ENCODE measurements at places on chromosomes 5 and 9.

DNA sequence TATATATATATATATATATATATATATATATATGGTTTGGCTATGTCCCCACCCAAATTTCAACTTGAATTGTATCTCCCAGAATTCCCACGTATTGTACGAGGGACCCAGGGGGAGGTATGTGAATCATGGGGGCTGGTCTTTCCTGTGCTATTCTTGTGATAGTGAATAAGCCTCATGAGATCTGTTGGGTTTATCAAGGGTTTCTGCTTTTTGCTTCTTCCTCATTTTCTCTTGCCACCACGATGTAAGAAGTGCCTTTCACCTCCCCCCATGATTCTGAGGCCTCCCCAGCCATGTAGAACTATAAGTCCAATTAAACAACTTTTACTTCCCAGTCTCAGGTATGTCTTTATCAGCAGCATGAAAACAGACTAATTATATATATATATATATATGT, 52.3 kb upstream of the ADAMTS2 start:
- no peak for DNase-seq

GRCh38 chr5:10552183-10553143, 11.4 kb upstream of the ANKRD33B start:
- DNase-seq, result no peak

- no peak for DNase-seq
Measured at GRCh38 chr9:28206280-28206679, 633.0 kb upstream of the C9orf72 start.

GRCh38 chr9:105329719-105330062, 85.2 kb downstream of the SLC44A1 start:
- no peak for DNase-seq

DNA sequence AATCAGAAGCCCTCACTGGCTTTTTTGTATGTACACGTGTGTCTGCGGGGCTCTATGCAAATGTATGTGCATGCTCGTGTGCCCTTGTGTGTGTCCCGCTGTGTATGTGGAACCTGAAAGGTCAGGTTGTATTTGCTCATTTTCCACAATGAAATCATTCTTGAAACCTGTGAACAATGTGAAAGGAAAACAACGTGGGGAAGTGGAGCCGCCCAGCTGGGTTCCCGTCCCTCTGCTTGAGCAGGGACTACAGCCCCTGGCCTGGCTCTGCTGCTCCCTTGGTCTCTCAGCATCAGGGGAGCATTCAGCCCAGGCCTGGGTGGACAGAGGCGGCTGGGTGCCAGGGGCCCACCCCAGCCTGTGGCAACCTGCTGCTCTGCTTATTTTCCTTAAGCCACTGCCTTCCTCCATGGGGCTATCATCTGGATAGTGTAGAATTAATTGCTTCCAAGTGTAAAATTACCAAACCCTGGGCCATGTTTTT, 3.0 kb downstream of the ECSCR start:
- DNase-seq, result no peak

- DNase-seq, result no peak
Measured at GRCh38 chr5:141848744-141849414, 29.3 kb downstream of the PCDH1 start.

GRCh38 chr5:92179651-92180050, 796.5 kb upstream of the ARRDC3 start:
- DNase-seq, result no peak

GRCh38 chr9:82939451-82939850, 123.5 kb downstream of the RASEF start:
- no peak for DNase-seq

GRCh38 chr5:64110222-64110621, 55.4 kb upstream of the RNF180 start:
- DNase-seq, result no peak

GRCh38 chr5:80745490-80745889, 90.7 kb upstream of the DHFR start:
- DNase-seq, result no peak

GRCh38 chr5:143001764-143002351, 231.7 kb downstream of the ARHGAP26 start:
- DNase-seq, result no peak

DNA sequence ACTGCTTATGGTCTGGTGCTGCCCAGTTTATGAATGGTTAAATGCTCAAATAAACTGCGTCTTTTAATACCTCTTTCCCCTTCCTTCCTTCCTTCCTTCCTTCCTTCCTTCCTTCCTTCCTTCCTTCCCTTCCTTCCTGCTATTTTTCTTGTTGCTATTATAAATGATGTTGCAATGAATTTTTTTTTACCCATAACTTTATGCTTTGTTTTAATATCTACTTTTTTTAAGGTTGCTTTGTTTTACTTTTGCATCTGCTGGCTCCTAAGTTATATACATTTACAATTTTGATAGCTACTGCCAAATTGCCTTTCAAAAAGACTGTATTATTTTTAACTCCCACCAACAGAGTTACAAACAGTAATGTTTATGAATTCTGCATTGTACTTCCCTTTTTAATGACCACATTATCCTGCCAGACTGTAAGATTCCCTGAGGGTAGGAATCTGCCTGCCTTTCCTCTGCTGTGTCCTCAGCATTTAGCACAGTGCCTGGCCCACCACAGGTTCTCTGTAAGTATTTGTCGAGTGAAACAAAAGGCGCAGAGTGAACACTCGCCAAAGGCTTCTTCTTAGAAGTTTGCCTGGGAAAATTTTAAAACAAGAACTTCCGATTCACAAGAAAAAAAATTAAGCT, 36.9 kb downstream of the KIF4B start:
- no peak for DNase-seq

DNA sequence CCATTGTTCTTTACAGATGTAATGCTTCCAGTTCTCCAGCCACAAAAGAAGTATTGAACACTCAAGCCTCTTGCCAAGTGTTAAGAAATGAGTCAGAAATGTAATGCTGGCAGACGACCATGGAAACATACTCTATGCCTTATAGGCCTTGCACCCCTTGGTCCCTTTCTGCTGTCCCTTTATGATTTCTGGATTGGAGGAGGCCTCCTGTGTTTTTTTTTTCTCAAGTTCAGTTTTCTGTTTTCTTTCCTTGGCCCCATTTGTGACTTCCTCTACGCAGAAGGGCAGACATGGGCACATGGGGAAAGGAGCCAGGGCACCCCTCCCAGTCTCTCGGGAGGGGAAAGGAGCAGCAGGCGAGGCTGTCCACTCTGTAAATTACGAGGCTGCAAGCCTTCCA, 53.4 kb downstream of the SNX18 start:
- peak; percentile 39 for DNase-seq

DNA sequence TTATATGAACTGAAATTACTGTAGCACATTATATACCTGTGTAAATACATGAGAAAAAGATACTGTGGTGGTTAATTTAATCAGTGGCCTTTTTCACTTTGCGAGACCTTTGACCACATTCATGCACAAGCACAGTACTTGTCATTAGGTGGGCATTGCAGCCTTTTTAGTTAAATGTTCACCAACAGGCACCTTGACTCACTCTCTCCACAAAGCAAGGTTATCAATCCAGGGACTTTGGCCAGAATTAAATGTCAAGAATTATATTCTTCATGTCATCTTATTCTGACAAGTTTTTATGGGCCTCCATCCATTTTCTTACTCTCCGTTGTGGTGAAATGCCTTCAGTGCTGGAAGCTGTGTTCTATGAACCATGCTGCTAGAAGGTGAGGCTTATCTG, 72.2 kb downstream of the AOPEP start:
- no peak for DNase-seq

- no peak for DNase-seq
Measured at GRCh38 chr5:169914766-169915165, 65.5 kb downstream of the INSYN2B start.

- DNase-seq, result no peak
Measured at GRCh38 chr5:181222630-181223057, 437 bp upstream of the TRIM41 start.

GRCh38 chr5:68367717-68368116, 152.2 kb downstream of the PIK3R1 start:
- no peak for DNase-seq

DNA sequence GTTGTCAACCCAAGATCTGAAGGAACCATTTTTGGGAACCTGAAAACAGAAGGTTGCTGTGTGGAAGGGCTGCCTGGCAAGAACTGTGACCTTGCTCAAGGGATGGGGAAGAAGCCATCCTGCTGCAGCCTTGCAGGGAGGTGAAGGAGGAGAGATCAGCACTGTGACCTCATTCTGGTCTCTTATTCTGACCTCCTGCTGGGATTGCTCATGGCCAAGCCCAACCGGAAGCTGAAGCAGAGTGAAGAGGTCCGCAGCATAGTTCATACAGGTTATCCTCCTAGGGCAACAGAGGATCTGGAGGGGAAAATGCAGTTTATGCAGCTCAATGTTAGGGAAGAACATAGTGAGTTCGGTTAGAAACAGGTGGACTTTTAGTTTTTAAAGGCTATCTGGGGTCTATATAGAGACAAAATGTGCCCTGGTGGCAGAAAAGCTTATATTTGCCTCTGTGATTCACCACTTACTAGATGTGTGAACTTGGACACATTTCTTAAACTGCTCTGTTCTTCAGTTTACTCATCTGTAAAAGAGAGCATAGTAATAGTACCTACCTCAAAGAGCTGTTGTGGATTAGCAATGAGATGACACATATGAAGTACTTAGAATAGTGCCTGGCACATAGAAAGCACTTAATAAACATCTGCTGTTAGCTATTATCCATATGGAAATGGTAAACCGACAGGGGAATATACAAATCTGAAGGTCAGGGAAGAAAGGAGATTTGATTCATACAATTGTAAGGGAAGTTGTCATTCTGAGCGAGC, 57.9 kb upstream of the BNC2 start:
- peak; percentile 11 for DNase-seq

DNA sequence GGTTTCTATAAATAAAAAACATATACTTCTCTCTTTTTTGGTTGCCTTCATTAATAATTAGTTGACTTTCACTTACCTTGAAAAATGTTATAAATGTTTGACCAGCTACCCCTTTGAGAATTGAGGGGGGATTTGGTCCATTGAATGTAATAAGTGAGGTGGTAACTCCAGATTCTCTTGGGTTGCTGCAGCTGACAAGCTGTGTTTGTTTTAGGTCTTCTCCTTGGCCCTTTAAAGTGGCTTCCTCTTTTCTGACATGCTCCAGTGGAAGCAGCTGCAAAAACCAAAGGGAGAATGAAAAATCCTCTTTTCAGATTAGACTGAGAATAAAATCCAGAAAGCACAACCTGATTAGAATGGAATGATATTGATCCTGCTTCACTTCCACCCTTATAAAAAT, 410.5 kb downstream of the TMEM38B start:
- no peak for DNase-seq

Data from fibroblast of skin of left biceps (primary cell).